ENCODE measurements at places on chromosomes 11 and 22.
A peak's percentile ranks its signal among the peaks of the same experiment; 100 is the strongest.

DNA sequence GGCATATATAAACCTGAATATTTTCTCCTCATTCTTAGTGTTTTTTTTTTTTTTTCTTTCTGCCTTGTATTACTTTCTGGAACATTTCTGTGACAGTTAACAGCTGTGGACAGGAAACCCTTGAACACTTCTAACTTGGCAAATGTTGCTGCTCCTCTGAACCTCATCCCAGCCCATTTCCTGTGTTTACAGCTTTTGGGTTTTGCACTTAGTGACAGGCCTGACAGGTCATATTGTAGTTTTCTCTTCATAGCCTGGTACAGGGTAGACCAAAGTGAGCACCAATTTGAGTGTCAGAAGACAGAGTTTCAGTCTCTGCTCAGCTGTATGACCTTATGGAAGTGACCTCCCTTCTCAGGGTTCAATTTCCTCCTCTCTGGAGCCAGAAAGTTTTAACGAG is 91.6 kb downstream of the STIM1 start:
- peak; percentile 11 for DNase-seq

- no peak for DNase-seq
These were observed 97.8 kb downstream of the TRMU start for GRCh38 chr22:46433318-46433717.

- no peak for DNase-seq
These were observed 17.2 kb downstream of the ARHGEF17 start for GRCh38 chr11:73325036-73325981.

DNA sequence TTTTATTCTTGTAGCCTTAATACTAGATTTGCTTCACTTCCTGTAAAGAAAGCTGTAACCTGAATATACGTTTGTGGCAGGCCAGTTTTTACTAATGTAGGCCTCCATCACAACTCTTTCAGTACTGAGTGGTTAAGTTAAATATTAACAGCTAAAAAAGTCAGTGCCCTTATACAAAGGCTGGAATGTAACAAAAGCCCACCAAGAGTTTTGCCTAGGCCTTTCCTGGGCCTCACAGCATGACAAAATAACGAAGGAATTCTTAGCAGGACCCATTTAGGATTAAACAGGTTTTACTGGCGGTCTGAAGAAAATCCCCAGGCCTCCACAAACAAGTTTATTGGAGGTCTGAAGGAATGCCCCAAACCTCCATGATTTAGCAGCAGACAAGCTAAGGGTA is 43.7 kb downstream of the PIWIL3 start:
- no peak for DNase-seq

- no peak for DNase-seq
These were observed 88.8 kb downstream of the CHST1 start for GRCh38 chr11:45576461-45577215.

- no peak for DNase-seq
These were observed 69.6 kb upstream of the SHISAL1 start for GRCh38 chr22:44382116-44383038.

DNA sequence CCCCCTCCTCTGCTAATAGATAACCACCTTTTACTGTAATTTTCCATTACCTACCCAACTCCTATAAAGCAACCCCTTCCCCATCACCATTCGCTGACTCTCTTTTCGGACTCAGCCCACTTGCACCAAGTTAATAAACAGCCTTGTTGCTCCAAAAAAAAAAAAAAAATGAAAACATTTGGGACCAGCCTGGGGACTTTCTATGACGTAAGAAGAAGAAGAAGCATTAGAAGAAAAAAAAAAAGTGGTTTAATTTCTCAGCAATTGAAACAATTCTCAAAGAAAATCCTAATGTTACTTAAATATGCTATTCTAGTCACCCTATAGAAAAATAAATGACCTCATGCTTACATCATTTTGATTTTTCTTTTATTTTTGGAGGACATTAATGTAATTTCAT is 301.5 kb upstream of the ANO3 start:
- no peak for DNase-seq

- no peak for DNase-seq
These were observed 30.5 kb downstream of the CD82 start for GRCh38 chr11:44595964-44596381.

All from stimulated activated CD4-positive, alpha-beta T cell treated with anti-CD3 and anti-CD28 coated beads, Interleukin-15, amount 100 ng/mL, for 1 hour (primary cell).